H54 (cell line): ENCODE measurements at places on chromosomes 4 and X.

- no peak for DNase-seq
Observed at GRCh38 chr4:153465140-153465539, 1.0 kb upstream of the TMEM131L start.

DNA sequence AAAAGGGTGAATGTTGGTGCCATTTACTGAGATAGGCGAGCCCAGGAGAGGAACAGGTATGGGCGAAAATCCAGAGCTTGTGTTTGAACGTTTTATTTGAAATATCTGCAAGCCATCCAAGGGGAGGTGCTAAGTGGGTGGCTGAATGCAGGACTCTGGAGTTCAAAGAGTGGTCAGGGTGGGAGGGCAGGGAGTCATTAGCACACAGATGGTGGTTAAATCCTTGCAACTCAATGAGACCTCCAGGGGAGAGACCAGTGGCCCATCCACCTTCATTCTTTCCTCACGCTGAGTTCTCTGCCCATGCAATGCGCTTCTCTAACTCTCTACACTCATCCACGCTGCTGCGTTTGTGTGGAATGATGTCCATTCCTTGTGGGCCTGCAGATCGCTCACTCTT lies 101.1 kb downstream of the VCX3B start:
- DNase-seq: no peak

GRCh38 chrX:11579636-11580600 lies 85.8 kb downstream of the ARHGAP6 start:
- no peak for DNase-seq

- no peak for DNase-seq
Observed at GRCh38 chrX:42946544-42947194, 168.7 kb upstream of the PPP1R2C start.

DNA sequence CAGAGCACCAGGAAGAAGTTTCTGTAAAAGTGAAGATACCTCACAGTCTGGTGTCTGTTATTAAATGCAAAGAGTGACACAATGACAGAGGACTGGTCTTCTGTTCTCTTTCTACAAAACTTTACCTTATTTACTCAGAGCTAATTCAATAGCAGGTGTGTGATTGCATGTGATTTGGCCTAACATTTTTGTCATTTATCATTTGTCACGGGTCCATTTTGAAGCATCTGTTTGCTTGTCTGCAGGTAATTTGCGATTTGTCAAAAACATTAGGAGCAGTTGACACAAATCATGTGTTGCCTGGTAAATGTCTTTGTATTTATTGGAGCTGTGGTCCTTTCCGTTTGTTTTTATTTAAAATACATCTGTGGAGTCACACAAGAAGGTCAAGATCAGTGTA lies 1232.4 kb downstream of the STIM2 start:
- DNase-seq: no peak

- DNase-seq: no peak
Observed at GRCh38 chrX:50536955-50537354, 66.3 kb upstream of the DGKK start.

- DNase-seq: no peak
Observed at GRCh38 chr4:188305690-188306089, 166.4 kb downstream of the TRIML1 start.

DNA sequence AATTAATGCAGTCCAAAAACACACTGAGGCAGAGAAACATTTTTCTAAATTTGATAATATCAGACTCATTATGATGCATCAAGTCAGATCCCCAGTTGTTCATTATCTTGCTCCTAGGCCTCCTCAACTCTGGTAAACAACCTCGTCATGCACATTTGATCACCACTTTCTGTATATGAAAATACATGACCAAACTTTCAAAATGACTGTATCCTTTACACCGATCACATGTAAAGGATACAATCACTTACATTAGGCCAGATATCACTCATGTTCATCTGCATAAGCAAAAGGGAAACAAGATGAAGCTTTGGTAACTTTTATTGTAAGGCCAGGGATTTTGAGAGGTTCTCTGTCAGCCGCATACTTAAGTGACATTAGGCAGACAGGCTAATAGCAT lies 99.4 kb upstream of the IL1RAPL1 start:
- DNase-seq: no peak

- no peak for DNase-seq
Observed at GRCh38 chr4:64497491-64497890, 88.2 kb upstream of the TECRL start.

GRCh38 chrX:38326086-38326485 lies 1.2 kb downstream of the RPGR start:
- no peak for DNase-seq

GRCh38 chrX:154490021-154490413 lies 412 bp downstream of the SLC10A3 start:
- DNase-seq: no peak

GRCh38 chrX:43633757-43634156 lies 22.3 kb upstream of the MAOA start:
- no peak for DNase-seq

DNA sequence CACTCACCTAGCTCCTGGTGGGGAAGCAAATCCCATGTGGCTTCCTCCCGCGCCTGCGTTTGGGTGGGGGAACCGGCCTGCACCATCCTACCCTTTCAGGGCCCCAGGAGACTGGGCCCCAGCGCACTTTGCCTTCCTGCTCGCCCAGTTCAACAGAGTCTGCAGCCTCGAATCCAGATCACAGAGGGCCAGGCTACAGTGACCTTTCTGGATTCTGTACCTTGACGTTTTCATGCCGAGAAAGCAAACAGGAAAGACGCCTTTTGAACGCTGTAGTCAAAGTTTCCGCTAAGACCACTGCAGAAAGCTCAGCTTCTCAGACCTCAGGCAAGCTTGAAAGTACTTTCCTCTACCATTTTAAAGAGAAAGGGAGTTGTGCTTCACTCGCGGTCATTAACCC lies 7.4 kb upstream of the BEND2 start:
- no peak for DNase-seq

GRCh38 chrX:16807548-16807947 lies 21.3 kb downstream of the TXLNG start:
- no peak for DNase-seq

DNA sequence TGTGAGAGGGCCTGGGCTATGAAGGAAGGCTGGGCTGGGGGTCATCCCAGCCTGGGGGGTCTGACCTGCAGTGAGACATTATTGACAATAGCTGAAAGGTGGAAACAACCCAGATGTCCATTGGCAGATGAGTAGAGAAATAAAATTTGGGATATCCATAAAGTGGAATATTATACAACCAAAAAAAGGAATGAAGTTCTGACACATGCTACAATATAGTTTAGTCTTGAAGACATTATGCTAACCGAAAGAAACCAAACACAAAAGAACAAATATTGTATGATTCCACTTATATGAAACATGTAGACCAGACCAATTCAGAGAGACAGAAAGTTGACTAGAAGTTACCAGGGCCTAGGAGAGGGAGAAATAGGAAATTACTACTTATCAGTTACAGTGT lies 44.7 kb downstream of the RTL5 start:
- no peak for DNase-seq

- no peak for DNase-seq
Observed at GRCh38 chrX:136697156-136697555, 49.2 kb downstream of the CD40LG start.

DNA sequence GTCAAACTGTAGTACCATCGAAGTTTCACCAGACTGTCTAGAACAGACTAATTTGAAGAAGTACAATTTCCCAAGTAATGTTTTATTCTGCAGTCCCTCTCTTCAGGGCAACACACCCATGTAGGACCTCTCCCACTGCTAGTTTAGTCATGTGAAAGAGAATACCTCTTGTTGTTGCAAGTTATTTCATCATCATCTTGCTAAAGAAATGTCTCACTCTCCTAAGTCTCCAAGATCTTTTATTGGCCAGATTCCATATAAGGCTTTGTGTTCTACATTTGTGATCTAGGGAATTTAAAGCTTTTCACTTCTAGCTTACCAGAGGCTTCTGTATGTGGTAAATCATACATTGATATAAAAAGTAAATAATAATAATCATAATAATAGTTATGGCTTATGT lies 745.3 kb upstream of the MAGEB2 start:
- DNase-seq: no peak

- DNase-seq: no peak
Observed at GRCh38 chr4:24322511-24322910, 261.8 kb downstream of the DHX15 start.

DNA sequence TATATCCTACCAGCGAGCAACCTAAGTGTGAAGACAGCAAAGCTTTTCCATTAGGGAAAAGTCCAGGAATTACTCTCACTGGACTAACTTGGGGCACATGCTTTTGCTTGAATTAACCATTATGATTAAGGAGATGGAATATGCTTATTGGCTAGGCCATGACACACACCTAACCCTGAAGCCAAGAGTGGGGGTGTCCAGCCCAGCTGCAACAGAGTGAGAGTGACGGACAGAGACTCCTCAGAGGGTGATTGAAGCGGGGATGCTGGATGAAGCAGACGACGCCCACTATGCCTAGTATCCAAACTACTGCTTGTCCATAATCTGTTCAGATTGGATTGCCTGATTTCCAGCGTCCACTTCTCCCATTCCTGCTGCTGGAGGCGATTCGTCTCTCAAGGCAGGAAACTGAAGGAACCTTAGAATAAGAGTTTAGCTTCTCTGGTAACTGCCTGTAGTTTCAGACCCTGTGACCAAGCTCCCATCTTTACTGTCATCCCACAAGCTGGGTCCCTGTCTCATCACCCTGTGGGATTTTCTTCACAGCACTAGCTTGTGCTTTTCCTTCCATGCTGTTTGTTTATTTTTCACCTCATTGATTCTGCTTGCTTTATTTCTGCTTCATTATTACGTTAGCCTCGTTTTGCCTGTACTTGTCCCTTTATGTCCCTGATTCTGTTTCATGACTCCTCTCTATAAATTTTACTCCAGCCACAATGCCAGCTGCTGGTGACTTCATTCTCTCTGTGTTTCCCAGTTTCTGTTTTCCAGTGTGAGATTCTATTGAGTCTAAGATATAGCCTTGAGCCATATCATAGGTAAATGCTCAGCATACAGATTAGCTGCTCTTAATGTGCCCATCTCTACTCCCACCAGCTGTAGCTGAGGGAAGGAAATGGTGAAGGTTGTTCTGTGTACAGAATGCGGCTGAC lies 19.0 kb downstream of the FAM47E start:
- no peak for DNase-seq

- DNase-seq: no peak
Observed at GRCh38 chrX:54208531-54208930, 25.5 kb upstream of the FAM120C start.

- DNase-seq: no peak
Observed at GRCh38 chr4:110865611-110866259, 242.9 kb upstream of the PITX2 start.

- no peak for DNase-seq
Observed at GRCh38 chr4:79991601-79992000, 81.4 kb downstream of the ANTXR2 start.

- peak; percentile 3 for DNase-seq
Observed at GRCh38 chr4:186770481-186771175, 47.0 kb upstream of the FAT1 start.

GRCh38 chrX:129783291-129783713 lies 3.6 kb downstream of the SASH3 start:
- no peak for DNase-seq

- DNase-seq: no peak
Observed at GRCh38 chr4:102403116-102403515, 57.8 kb upstream of the SLC39A8 start.

GRCh38 chrX:3462166-3462508 lies 115.7 kb upstream of the MXRA5 start:
- DNase-seq: no peak

- no peak for DNase-seq
Observed at GRCh38 chr4:14115106-14115505, 487.6 kb upstream of the BOD1L1 start.

- DNase-seq: no peak
Observed at GRCh38 chrX:154711264-154711663, 39.6 kb downstream of the GAB3 start.
